Gastroesophageal sphincter (tissue), 4 donors: ENCODE measurements at places on chromosomes 6 and 20.
A peak's percentile ranks its signal among the peaks of the same experiment; 100 is the strongest.

- ATAC-seq = no peak
Measured at GRCh38 chr6:155523821-155524651, 68.4 kb upstream of the NOX3 start.

- ATAC-seq = no peak
Measured at GRCh38 chr20:33093074-33093473, 13.6 kb downstream of the BPIFB4 start.

DNA sequence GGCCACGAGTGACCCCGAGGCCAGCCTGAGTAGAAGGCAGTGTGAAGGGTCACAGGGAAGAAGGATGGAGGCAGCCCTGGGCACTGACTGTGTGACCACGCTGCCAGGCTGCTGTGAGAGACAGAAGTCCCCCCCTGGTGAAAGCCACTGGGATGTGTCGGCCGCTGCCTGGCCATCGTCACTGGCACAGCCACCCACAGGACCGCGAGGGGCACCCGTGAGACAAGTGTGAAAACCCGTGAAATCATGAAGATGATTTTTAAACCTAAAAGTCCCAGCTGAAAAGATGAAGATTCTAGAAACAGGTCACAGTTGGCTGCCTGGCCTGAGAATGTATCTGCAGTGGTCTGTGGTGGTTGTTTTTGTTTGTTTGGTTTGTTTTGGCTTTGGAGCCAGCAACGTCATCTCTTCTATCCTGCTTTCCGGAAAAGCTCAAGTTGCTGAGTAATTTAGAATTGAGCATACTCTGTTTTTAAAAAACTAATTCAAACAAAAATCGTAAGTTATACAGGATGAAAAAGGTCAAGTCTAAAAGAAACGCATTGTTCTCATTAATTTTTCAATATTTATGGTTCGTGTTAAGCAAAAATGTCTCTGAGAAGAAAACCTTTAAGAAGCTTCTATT, 94.7 kb downstream of the HUS1B start:
- no peak for ATAC-seq

- no peak for ATAC-seq
Measured at GRCh38 chr6:101286146-101286545, 107.4 kb upstream of the GRIK2 start.

- ATAC-seq = no peak
Measured at GRCh38 chr6:136669299-136669699, 119.1 kb upstream of the MAP7 start.

DNA sequence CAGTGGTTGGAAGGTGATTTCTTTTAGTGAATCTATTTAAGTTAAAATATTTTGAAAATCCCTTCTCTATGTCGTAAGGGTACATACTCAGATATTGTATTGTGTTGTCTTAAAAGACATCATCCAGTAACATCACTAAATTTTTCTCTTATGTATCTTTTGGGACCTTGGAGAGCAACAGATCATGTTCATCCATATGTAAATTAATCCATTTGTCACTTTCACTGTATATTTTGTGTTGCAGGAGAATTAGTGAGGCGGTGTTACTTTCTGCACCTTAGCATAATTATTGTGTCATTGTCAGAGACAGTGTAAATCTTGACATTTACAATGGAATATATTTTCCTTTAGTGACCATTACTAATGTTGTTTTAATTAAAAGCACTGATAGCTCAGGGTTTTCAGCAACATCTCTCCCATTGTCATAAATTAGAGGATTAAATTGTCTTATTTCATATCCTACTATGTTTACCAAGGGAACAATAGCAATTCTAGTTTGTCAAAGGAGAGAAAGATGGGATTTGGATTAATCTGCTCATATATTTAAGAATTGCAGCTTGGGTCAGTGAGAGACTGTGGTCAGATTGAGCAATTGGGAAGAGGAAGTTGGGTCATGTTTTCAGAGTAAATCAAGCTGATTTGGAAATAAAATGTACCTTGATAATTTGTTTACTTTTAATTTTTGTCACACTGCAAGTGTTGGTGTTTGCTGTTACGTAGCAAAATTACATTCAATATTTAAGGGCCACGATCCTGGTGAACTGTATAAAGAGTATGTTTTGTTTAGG, 22.7 kb downstream of the DOK5 start:
- no peak for ATAC-seq

DNA sequence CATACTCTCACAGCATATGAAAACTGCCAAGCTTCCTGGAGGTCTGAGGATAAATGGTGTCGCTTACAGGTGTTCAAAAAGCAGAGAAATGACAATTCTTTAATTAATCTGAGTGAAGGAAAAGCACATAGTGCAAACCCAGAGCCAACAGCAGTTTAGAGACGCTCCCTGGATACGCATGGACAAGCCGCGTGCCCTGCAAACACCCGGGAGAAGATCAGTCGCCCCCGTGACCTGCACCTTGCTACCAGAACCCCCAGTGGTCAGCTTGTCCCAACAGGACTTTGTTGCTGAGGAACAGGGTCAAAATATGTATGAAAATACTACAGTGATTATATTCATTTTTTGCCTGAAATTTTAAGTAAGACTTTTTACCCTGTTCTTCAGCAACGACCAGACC, 93.9 kb downstream of the PSMG4 start:
- ATAC-seq = no peak

- peak; percentile 87 for ATAC-seq
Measured at GRCh38 chr20:44204156-44204831, 6.3 kb downstream of the OSER1 start.

DNA sequence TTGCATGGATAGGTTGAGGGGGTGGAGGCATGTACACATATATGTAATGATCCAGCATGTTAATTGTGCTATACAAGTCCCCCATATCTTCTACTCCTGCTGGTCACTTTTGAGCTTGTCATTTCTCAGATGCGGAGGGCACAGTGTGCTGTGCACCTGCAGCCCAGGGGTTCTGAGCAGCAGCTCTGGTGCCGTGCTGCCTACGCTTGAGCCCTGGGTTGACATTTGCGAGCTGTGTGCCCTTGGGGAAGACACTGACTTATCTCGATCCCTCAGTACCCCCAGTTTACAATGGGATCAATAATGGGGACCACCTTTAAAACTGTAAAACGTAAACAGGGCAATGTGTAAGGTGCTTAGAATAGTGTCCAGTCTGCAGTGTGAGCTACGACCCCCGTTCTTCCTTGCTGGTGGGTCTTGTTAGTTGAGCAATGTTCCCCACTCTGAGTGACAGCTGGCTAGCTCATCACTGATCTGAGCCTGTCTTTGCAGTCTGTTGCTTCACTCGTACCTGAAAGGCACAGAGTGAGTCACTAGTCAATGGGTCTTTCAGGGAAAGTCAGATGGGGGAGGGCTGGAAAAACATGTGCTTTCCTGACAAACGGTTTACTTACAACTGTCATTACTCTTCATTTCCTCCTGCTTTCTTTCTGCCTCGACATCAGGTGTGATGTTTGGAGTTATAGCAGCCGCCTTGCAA, 91.7 kb downstream of the SLC2A10 start:
- ATAC-seq = no peak

- no peak for ATAC-seq
Measured at GRCh38 chr20:9482180-9482579, 32.2 kb upstream of the LAMP5 start.

GRCh38 chr6:102381203-102381602, 987.7 kb downstream of the GRIK2 start:
- ATAC-seq = no peak

GRCh38 chr6:130677766-130678165, 149.4 kb upstream of the SMLR1 start:
- no peak for ATAC-seq

- no peak for ATAC-seq
Measured at GRCh38 chr20:60292001-60292520, 333.8 kb downstream of the CDH26 start.

DNA sequence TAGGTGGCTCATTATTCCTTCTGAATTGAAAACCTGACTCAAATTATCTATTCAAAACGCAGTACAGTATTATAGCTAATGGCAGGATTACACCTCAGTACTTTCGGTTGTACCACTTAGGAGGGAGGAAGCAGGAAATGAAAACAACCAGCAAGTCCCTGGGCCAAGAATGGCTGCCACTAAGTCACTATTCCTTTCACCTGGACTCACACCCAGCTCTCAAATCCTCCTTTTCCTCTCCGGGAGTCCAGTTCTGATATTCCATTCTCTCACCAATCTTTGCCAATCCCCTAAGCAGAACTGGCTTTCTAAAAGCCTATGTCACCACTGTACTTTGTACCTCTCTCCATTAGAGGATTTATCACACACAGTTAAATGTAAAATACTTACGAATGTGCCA, 20.6 kb downstream of the TMEM242 start:
- ATAC-seq = no peak

DNA sequence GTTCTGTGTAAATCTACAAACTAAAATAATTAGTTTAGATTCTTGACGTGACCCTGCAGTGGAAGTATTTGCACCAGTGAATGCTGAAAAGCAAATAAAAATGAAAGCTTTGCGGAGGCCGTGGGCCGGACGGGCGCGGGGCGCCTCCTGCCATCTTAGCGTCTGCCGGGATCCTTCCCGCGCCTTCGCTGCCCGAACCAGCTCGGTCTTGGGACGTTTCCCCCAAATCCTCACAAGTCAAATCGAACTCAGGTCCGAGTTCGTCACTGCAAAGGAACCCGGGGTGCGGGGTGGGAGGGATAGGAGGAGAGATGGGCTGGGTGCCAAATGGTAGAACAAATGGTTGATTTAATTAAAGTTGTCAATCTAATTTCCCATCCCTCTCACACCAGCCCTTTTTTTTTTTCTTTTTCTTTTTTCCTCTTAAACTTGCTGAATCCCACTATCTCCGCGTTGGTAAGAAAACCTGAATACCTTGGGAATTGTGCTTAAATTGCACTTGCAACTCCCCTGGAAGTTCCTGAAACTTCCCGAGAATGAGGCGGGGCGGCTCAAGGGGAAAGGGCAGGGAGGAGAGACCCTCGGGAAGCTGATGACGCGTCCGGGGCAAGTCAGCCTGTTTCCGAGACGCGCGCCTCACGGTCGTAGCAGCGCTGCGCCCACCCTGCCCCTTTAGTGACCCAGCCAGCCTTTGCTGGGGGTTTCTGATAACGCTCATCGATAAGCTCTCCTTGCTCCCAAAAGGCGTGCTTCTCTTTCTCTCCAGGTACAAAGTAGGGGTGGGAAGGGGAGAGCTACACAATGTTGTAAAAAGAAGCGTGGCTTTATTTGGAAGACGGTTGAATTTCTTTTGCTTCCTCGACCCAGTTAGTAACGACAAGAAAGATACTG, 1.8 kb downstream of the GJA1 start:
- peak; percentile 40 for ATAC-seq

- no peak for ATAC-seq
Measured at GRCh38 chr6:43183441-43183840, 1.4 kb downstream of the CUL9 start.

DNA sequence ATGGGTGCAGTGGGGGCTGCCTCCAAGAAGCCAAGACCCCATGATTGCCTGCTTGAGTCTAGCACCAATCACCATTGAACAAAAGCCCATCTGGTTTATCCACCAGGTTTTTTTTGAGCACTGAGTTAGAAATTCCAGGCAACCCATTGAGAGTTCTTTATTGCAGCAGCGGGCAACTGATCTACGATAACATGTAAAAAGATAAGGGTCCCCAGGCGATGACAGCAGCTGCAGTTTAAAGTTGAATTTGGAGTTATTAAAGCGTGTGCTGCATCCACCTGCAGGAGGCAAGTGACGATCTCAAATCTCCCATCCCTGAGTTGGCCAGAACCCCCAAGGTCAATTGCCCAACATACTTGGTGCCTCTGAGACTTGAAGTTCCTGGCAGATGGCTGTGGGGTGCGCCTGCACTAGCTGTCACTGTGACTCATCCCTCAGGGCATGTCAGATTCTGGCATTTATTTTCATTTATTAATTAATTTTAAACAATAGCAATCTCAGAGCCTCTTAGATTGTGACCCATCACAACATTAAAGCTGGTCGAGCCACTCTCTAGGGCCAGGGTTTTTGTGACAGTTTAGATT, 290.4 kb upstream of the SULF2 start:
- ATAC-seq = no peak

DNA sequence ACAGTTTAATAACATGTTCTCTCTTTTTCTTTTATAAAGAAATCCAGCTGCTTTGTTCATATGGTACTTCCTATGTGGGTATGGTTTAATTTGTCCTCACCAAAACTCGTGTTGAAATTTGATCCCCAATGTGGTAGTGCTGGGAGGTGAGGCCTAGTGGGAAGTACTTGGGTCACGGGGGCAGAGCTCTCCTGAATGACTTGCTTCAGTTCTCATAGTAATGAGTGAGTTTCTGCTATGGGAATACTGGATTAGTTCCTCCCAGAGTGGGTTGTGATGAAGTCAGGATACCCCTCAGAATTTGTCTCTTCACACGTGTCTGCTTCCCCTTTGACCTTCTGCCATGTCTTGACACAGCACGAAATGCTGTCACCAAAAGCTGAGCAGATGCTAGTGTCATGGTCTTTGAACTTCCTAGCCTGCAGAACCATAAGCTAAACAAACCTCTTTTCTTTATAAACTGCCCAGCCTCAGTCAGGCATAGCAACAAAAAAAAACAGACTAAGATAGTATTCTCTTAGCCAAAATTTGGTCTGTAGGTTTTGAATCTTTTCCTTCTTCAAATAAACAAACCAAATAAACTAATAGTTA, 87.8 kb upstream of the HS3ST5 start:
- no peak for ATAC-seq

DNA sequence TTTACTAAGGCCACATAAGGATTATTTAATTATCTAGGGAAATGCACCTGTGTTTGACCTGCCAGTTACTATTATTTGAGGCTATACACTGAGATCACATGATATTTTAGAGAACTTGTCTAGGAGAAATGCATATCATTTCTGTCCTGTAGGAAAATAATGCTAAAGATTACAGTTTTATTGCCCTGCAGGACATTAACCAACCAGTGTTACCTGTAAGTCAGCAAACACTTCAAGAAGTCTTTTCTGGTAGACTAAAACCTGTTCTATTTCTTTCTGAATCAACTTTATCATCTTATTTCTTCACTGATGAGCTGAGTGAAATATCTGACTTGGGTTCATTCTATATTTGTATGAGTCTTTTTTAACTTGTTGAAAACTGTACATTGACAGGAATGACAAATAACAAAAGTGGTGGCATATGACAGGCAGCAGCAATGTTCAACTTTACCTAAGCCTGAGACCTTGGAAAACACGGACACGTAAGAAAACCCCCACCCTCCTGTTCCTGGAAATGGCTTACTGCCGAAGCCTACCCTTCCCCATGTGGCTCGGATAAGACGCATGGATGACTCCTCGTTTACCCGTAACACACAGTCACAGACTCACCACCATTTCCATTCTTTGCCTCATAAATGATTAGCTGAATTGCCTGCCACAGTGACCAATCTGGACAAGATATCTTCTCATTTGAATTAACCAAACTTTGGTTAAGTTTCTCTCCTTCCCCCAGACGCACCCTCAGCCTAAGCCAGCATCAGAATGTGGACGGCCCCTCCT, 118.0 kb upstream of the CD93 start:
- no peak for ATAC-seq
